CD4-positive, alpha-beta T cell treated with Interleukin-21 for 1 hour (primary cell): ENCODE measurements at places on chromosomes 11 and 22.

GRCh38 chr11:124863137-124863825 lies 2.0 kb upstream of the ROBO3 start:
- no peak for DNase-seq

- no peak for DNase-seq
These were observed 1125.4 kb downstream of the DLG2 start for GRCh38 chr11:84501750-84502149.

- DNase-seq: no peak
These were observed 16.3 kb downstream of the GRAP2 start for GRCh38 chr22:39917197-39917643.

DNA sequence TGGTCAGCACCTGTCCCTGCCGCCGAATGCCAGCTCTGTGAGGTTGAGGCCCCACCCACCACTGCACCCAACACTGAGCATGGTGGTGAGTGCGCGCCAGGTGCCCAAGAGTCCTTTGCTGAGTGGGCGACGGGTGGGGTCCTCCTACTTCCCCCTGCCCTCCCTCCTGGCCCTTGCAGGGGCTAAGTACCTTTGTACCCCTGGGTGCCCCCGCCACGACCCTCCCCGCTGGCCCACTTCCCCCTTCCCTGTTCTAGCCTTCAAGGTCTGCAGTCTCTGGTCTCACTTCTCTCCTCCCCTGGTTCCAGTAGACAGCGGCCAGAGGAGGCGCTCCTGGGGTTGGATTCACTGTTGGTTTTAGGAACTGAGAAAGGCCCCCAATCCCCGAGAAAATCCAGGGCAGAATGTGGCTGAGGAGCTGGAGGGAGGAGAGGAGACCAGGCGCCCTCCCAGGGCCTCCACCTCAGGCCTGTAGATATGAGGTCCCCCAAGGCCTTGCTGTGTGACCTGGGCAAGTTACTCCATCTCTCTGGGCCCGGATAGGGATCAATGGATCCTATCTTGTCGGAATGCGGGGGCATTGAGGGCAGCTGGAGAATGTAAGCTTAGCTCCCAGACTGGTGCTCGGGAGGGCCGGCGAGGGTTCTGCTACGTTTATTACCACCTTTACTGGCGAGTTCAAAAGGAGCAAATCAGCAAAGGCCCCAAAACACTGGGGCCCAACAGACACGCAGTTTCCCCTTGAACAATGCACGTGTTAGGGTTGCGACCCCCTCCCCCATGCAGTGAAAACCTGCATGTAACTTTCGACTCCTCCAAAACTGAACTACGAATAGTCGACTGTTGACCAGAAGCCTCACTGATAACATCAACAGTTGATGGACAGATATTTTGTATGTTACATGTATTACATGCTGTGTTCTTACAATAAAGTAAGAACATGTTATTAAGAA lies 31.9 kb upstream of the SMIM38 start:
- no peak for DNase-seq

GRCh38 chr11:9341638-9342178 lies 27.3 kb upstream of the TMEM41B start:
- no peak for DNase-seq

- DNase-seq: no peak
These were observed 9.3 kb upstream of the PEX26 start for GRCh38 chr22:18068381-18068988.

DNA sequence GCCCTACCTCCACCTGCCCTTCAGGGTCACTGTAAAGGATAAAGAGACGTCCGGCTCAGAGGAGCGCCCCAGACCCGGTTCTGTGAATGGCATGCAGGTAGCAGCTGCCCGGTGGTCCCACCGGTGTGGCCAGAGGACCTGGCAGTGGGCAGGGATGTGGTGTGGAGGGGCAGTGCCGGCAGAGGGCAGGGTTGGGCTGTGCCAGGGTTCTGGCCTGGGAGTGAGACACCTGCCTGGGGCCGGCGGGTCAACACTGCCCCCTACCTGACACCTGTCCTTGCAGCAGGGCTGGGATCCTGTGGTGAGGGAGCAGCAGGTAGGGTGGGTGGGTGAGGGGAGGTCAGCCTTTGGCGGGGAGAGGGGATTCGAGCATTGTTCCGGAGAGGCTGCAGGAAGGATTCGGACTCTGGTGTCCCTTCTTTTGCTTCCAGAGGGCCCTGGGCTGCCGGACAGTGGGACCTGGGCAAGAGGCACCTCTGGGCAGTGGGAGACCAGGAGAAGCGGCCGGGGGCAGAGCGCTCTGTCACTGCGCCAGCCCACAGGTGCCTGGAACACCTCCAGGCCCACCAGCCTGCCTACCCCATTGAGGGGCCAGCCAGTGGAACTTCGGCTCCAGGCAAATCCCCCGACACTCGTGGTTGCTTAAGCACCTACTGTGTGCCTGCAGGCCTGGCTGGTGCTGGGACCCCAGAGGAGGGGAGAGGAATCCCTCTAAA lies 1.6 kb upstream of the PHLDA2 start:
- DNase-seq: peak; percentile 54

DNA sequence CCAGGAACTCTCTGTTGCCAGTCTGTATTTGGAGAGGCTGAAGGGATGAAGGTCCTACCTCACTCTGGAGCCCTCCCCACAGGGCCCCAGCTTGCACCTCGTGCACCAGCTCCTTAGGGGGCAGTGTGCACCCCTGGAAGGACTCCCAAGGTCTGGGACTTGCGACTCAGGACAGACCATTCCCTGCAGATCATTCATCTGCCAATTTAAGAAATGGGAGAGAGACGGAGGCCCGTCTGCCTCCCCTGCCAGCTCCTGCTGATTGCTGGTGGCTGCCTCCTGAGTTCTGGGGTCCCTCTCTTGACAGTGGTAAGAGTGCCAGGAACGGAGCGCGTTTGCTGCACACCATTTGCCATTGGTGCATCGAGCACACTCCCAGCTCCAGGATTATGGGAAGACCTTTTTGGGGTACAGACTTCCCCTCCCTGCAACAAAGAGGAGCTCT lies 27.4 kb upstream of the MALAT1 start:
- DNase-seq: peak; percentile 47

- no peak for DNase-seq
These were observed 35.0 kb downstream of the PDGFB start for GRCh38 chr22:39209756-39210155.

- DNase-seq: no peak
These were observed 92.4 kb upstream of the BID start for GRCh38 chr22:17866621-17867020.

DNA sequence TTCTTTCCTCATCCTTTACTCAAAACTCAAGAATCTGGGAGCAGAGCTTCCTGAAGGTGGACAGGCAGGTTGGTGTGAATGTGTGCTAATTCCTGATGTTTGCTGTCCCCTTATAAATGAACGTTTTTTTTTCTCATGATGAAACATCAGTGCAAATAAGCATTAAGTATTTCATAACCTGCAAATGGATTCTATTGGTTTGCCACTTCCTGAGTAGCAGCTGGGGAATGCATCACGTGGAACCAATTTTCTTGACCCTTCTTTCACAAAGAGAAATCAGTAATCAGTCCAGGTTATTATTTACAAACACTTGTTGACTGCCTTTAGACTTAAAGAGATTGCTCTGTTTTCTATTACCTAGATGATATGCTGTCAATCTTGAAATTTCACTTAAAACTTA lies 40.1 kb upstream of the SCN3B start:
- no peak for DNase-seq

DNA sequence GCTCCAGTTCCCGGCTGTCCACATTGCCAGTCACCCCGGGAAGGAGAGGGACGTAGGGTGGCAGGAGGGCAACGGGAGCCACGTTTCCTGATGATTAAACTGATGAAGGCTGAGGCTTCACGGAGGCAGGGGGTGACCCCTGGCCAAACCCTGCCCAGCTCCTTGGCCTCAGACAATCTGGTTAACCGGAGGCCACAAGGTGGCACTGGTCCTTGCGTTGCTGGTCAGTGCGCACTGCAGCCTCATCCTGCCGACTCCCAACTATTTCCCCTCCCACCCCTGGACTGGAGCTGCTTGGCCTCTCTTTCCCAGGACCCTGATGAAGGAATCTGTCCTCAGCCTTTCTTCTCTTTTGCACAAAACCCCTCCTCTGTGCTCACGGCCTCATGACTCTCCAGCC lies 75.3 kb downstream of the PDE2A start:
- DNase-seq: no peak

- peak; percentile 87 for DNase-seq
These were observed at the start of gene GRAP2 for GRCh38 chr22:39900306-39901227. TSS of gene GRAP2 (plus strand) at chr22:39901084. CDS start at chr22:39947107, 46,023 bp downstream.

GRCh38 chr11:75812542-75813040 lies 2.4 kb upstream of the UVRAG start:
- DNase-seq: no peak

- DNase-seq: no peak
These were observed 899.6 kb downstream of the OPCML start for GRCh38 chr11:132632641-132633124.

DNA sequence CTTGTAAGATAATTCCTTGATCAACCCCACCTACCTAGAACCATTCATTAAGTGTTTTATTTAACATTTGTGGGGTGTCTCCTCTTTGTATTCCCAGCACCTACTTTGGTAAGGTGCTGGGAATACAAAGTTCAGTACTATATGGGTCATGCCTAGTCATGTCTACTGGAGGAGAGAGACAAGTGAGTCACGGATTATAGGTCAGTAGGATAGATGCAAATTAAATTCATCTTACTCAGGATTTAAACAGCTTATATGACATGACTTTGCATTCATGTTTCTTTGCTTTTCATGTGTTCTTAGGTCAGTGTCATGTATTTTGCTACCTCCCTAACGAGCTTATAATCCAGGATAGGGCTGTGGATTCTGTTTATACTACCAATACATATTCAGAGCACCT lies 3.4 kb upstream of the FADS1 start:
- DNase-seq: no peak

GRCh38 chr11:63583357-63583677 lies 20.1 kb upstream of the PLAAT2 start:
- no peak for DNase-seq

- peak; percentile 76 for DNase-seq
These were observed 10.7 kb upstream of the DSCAML1 start for GRCh38 chr11:117807482-117808327.

- DNase-seq: no peak
These were observed 499.1 kb downstream of the INSC start for GRCh38 chr11:15613789-15614188.

- no peak for DNase-seq
These were observed 64.0 kb downstream of the OTOG start for GRCh38 chr11:17611049-17611448.

DNA sequence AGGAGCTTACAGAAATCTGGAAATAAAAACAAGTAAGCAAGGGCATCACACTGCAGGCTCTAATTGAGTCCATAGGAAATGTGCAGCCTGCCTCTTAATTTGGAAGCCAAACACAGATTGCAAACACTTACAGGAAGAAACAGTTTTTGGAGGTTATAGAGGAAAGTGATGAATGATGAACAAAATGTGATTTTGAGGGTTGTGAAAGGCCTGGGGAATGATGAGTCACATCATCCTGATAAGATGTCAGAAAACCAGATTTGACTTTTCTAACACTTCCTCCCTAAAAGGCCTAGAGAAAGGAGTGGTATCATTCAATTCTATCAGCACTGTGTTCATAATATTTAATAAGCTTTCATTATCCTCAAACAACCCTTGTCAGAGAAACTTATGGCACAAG lies 96.6 kb upstream of the POU2AF2 start:
- no peak for DNase-seq

DNA sequence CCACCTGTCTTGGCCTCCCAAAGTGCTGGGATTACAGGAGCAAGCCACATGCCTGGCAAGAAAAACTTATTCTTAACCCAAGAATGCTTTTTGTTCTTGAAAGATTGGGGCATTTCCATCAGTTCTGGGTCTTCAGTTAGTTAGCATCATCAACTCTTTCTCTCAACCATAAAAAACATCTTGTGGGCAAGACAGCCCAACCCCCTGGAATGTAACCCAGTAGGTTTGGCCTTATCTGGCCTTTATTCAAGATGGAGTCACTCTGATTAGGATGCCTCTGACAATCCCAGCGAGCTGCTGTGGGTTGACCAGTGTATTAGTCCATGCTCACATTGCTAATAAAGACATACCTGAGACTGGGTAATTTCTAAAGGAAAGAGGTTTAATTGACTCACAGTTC lies 9.2 kb upstream of the TPCN2 start:
- no peak for DNase-seq

- no peak for DNase-seq
These were observed 199.0 kb downstream of the GRIK4 start for GRCh38 chr11:120710354-120711131.

DNA sequence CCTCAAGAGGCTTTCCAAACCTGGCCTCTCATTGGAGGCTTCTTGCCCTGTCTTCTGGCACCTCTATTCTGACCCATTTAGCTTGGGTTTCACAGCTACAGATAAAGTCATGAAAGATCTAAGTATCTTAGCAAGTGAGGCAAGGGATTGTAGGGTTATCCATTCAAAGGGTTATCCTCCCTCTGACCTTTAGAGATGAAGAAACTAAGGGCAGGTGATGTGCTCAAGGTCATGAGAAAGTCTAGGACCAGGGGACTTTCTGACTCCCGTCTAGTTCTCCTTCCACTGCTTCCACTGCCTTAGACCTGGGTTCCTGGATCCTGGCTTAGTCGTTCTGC lies 7.2 kb downstream of the PHOX2A start:
- DNase-seq: no peak

DNA sequence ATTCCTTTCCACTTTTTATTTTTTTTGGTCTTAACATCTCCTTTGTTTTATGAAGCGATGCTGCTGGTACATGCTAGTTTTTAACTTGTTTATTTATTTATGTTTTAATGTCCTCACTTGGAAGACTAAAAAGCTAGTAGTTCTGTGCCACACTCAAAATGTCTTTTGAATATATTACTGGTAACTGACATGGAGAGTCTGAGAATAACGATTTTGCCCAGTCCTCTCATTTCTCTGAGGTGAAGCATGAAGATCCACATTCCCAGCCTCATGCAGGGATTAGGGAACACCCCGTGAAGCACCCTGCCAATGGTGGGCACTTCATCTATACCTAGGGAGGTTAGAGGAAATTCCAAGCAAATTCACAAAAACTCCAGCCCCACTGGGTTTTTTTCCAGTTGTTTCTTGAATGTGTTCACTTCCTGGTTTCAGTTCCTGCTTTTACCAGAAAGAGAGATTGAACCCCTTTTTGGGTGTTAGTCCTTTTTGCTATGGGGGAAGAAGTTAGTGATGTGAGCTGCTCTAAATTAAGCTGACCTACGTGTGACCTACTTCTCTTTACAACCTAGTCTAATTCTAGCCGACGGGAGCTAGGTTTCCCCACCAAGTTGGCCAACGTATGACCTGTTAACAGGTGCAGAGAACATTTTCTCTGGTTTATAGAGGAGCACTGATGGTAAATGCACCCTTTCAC lies 106.1 kb downstream of the SLC1A2 start:
- no peak for DNase-seq
